Activated gamma-delta T cell treated with Interleukin-2 at 50 U/mL for 16 hours (primary cell): ENCODE measurements at places on chromosomes 12 and 14.

DNA sequence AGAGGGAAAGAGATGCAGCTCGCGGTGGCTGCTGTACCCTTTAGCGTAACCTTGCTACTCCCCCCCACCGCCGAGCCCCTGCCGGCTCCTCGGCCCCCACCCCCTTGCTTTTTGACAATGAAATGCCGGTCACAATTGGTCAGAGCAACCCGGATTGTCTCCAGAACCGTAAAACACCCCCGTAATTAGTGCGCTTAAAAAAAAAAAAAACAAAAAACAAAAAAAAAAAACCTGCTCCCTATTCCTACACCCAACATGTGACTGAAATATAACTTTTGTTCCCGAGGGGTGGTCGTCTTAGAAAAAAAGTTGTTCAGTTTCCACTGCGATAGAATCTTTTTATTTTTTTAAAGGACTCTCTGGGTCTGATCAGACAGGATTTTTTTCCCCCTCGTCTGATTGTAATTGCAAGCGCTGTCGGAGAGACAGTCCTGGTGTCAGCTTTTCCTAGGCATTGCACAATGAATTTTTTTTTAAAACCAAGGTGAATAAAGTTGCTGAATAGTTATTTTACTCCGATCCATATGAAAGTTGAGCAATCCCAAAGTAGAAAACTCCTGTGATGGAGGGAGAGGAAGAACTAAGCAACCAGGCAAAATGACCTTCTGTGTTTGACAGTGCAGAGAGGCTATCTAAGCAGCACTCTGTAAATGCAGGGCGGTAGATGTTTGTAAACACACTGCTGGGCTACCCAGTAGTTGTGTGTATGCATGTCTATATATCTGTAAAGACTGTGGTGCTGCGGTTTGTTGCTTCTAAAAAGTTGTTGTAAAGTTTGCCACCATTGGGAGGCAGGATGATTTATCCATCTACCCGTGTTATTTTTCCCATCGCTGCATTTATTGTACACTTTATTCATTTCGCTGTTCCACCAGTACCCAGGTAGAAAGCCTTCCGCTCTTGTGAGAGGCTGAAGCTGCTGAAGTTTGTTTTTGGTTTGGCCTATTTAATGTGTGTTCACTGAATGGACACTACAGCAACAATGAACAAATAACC lies 1.1 kb downstream of the ETV6 start:
- DNase-seq = no peak

DNA sequence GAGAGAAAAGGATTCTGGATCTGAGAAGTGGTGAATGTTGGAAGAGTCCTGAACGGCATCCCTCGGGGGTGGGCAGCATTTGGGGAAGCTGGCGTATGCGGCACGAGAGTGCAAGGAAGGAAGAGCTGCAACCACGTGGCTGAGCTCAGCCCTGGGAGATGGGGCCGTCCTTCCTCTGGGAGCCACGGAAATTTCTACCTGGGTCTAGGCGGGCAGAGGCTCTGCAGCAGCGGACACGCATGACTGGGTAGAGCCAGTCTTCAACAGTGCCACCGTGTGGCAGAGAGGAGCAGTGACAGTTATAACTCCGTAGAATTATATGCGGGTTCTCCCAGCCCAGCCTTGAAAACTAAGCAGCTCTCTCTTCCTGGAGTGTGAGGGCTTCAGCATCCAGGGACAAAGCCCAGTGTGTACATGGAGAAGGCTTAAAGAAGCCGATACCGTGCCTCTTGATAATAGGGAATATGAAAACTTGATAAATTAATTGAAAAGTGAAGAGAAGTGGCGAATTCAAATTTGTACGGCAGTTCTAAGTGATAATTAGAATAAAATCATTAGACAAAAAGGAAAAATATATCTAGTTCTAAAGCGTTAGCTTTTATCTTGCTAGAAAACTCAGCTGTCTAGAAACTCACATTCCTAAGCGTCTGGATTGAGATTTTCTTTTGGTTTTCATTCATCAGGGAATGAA lies 82.9 kb upstream of the STXBP6 start:
- peak; percentile 29 for DNase-seq

DNA sequence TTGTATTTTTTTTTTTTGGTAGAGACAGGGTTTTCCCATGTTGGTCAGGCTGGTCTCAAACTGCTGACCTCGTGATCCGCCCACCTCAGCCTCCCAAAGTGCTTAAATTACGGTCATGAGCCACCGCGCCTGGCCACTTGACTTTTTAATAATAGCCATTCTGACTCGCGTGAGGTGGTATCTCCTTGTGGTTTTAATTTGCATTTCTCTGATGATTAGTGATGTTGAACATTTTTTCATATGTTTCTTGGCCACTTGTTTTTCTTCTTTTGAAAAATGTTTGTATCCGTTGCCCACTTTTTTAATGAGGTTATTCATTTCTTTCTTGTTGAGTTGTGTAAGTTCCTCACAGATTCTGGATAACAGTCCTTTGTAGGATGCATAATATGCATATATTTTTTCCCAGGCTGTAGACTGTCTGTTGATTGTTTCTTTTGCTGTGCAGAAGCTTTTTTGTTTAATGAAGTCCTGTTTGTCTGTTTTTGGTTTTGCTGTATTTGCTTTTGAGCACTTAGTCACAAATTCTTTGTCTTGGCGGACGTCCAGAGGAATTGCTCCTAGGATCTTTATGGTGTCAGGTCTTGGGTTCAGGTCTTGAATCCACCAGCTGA lies 10.3 kb upstream of the PGAM5 start:
- no peak for DNase-seq

DNA sequence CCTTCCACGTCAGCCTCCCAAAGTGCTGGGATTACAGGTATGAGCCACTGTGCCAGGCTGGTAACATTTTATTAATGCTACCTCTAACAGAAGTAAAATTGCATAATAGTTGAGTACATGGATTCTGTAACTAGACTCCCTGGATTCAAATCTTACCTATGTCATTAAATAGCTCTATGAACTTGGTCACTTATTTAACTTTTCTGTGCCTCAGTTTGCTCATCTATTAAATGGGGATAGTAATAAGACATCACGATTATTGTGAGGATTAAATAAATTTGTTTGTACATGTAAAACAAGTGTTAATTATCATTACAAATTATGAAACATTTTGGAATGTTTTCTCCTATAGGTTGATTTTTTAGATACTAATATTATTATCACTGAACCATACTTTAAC lies 6.7 kb downstream of the ACTR6 start:
- DNase-seq = no peak

GRCh38 chr12:132116709-132117557 lies 27.2 kb downstream of the DDX51 start:
- no peak for DNase-seq

DNA sequence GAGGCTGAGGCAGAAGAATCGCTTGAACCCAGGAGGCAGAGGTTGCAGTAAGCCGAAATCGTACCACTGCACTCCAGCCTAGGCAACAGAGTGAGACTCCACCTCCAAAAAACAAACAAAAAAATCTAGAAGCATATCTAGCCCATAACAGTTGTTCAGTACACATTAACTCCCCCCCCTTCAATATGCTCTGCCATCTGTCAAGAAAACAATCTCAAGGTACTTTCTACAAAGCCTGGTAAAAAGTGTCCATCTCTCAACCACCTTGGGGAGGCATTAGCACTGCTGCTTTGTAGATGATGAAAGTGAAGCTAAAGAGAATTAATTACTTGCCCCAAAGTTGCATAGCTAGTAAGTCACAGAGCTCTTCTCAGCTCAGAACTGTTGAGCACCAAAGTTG lies 24.9 kb downstream of the LGALS3 start:
- no peak for DNase-seq
